ENCODE measurements at places on chromosomes 4 and X. TPM values are rescaled to one million over a fixed set of nuclear protein-coding genes. Genes with fewer than 3 reads are reported as not detected.

- no peak for DNase-seq
Measured at GRCh38 chrX:103793545-103793940, 16.9 kb downstream of the PLP1 start.

The SSX4B gene
- not detected for total RNA-seq

The GLOD5 gene
- not detected for total RNA-seq

DNA sequence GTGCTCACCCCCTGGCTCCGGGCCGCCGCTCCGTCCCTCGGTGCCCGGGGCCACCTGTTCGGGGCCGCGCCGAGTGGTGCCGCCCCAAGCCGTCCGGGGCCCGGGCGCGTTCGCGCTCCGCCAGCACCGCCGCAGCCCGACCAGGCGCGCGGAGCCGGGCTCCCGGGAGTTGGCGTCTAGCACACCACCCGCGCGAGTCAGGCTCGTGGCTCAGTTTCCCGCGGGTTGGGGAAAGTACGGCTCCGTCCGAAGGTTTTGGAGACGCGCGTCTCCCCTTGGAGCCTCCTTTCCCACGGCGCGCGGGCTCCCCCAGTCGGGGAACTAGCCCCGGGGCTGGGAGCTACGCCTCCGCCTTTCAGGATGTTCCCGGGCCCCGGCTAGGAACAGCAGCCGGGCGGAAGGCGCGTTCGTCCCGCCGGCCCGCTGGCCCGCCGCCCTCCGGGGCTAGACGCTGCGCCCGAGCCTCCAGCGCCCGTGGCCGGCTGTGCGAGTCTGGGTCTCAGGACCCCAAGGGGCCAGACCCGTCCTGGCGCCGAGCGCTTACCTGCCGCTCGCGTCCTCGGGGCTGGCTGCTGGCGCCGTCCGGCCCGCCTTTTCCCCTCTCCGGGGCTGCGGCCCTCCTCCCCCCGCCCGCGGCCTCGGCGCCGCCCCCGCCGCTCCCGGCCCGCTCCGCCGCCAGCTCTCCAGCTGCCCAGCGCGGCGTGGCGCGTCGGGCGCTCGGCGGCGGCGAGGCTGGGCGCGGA lies at the start of gene ADGRG2:
ADGRG2 (minus strand) TSS at position 571 of the 743 bp plus-strand sequence. CDS start 53,634 bp downstream, outside the sequence.
- DNase-seq: no peak

GRCh38 chr4:162891788-162892707 lies 274.6 kb downstream of the NAF1 start:
- DNase-seq: no peak

DNA sequence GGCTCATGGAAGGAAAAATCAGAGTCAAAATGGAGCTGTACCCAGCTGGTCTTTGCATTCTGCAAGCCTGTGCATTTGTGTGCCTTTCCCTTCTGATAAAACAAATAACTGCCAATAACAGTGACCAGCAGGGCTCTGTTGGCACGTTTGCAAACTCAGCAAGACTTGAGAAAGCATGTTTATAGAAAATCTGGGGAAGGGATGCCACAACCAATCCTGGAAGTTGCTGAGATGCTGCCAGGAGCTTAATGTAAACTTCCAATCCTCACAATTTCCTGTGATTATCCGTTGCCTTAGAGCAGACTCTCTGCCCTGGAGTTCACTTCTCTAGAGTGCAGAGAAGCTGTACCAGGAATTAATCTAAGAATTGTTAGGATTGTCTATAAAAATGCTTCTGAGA lies 6.9 kb upstream of the ANXA3 start:
- no peak for DNase-seq

DNA sequence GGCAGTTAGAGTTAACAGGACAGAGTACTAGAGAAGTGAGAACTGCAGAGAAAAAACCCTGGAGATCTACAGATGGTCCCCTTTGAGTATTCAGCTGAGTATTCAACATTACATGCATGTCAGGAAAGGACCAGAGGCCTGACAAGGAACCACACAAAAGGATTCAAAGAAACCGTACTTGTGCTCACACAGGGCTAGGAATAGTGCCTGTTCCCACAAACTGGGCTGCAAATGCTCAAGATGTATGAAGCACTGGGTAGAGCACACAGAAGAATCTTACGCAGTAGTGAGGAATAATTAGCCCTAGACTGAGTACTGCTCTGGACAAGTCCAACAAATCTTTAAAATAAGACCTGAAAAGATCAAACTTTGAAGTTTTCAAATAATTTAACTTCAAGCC lies 17.6 kb downstream of the PTPN13 start:
- no peak for DNase-seq
